ENCODE measurements at places on chromosomes 11 and 22.

DNA sequence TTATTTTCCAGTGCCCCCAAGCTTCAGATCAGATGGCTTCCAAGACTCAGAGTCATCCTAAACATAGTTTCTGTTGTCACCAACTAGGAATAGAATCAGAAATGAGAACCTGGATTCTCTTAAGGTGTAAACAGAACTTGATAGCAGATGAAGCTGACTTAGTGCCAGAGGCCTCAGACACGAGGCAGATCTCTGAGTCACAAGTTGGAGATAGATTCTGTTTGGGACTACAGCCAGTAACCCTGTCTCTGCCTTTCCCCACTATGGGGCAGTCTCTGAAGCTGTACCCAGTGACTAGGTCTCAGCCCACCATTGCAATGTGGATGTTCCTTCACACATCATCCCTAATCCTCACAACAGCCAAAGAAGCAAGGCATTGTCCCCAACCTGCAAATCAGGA, 25.4 kb downstream of the NEU3 start:
- ATAC-seq = no peak

DNA sequence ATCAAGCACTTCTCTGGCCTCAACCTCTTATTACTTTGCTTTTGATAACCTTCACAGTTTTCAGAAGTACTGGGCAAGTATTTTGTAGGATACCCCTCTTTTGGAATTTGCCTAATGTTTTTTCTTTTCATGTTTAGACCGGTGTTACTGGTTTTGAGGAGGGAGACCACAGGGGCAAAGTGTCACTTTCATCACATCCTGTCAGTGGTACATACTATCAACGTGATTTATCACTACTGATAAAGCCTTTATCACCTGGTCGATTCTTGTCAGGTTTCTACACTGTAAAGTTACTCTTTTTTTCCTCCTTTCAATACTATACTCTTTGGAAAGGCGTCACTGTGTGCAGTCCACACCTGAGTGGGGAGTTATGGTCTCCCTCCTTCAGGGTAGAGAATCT, 26.7 kb downstream of the QSER1 start:
- no peak for ATAC-seq

DNA sequence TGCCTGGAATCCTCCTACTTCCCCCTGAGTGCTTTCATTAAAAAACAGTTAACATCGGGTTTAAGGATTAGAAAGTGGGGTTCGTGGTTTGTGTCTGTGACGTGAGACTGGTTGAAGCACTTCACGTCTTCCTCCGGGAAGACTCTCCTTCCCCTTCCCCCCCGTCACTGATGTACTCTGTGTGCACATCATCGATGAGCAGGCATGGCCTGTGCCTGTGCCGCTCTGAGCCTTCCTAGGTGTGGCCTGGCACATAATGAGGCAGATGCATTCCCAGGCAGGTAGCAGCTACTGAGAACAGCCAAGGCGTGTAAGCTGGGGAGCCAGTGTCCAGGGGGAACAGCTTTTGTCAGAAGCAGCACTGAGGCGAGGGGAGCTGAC, 93.8 kb downstream of the BCR start:
- no peak for ATAC-seq

DNA sequence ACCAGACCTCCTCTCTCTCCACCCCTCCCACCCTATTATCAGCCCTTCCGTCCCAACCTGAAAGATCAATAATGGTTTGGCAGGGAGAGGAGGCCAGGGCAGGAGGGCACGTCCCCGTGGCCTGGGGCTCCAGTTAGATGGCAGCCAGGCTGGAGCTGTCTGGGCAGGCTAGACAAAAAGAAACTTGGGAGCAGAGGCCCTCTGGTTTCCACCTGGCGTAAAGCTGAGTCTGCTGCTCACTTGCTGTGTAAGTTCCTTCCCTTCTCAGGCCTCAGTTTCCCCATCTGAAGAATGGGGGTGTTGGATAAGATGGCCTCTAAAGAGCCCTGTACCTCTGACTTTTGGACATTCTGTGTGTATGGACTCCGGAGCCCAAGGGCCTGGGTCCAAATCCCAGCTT, 3.8 kb upstream of the RHOD start:
- no peak for ATAC-seq

DNA sequence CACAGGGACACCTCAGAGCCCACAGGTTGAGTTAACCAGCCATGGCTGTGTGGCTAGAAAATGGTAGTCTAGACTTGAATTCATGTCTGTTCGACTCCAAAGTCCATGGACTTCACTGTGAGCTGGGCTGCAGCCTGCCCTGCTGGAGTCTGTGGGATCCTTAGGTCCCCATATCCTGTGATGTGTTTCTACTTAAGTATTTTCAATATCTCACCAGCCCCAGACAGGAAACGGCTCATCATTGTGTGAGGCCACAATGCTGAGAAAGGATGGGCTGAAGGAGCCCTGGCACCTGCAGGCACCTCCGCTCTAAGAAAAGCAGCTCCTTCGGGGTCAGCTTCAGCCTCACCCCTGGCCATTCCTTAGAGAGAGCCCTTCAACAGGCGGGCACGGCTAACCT, 93.1 kb downstream of the NAT10 start:
- no peak for ATAC-seq

GRCh38 chr22:17370026-17370765, 936 bp downstream of the CECR2 start:
- peak; percentile 46 for ATAC-seq

- peak; percentile 95 for ATAC-seq
Observed at GRCh38 chr22:20020533-20021195, at the start of gene TANGO2. Gene TANGO2 (plus strand): TSS chr22:20021110. CDS start chr22:20036799, 15,689 bp downstream.

DNA sequence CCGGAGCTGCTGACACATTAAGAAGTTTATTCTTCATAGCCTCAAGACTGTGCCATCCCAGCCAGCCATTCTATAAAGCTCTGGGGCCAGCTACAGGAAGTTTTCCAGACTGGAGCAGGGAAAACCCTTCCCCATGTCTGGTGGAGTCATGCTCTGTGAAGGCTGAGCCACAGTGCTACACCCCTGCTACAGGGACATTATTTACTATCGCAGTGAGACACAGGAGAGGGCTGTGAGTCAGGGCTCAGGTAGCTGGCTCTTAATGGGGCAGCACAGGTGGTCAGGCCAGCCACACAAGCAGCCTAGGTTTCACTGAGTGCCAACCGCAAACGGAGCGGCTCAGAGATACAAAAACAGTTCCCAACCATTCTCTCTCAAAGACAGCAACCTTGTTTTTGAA, 12.1 kb downstream of the HPS4 start:
- no peak for ATAC-seq

GRCh38 chr11:111352935-111353710, 26.0 kb downstream of the POU2AF1 start:
- peak; percentile 49 for ATAC-seq
